Liver (tissue), 10 donors: ENCODE measurements at places on chromosomes 16 and 17. TPM values are rescaled to one million over a fixed set of nuclear protein-coding genes. Genes with fewer than 3 reads are reported as not detected.

DNA sequence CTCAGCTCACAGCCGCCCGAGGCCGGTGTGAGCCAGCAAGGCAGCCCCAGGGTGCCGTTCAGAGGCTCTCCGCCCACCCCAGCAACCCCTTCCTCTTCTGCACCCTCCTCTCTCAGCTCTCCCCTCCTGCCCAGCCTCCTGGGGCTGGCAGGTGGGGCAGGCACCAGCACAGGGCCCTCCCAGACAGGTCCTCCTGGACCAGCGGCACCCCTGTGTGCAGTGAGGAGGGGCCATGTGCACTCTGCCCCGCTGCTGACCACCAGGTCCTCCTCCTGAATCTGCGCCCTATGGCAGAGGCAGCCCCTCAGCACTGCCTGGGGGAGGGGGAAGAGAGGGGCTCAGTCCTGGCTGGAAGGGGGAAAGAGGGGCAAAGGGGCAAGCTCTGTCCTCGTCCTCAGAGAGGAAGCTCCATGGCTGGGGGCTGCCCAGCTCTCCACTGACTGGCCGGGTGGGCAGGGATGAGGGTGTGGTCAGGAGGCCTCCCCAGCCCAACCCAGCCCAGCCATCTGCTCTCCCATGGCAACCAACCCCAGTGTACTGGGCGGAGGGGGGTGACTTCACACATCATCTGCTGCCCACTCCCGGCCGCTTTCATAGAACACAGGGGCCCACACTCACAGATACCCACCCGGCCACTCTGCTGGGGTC is 5.4 kb upstream of the BCAR1 start:
- peaks cover 36% of the 10 kb centered on the region for H3K4me1 ChIP-seq
- no peak for DNase-seq
- H3K4me3 ChIP-seq, result no peak overlapping the region

DNA sequence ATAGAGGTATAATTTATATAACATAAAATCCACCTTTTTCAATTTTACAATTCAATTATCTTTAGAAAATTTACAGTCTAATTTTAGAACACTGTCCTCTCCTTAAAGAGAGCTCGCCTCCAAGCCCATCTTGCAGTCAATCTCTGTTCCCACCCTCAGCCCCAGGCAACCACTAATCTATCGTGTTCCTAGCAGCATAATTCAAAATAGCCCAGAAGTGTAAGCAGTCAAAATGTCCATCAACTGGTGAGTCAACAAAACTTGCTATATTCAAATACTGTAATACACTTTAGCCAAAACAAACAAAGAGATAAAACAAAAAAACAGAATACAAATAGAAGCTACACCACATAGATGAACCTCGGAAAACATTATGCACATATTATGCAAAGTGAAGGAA is 1006.8 kb upstream of the EEF2KMT start:
- H3K4me3 ChIP-seq, result no peak overlapping the region
- H3K36me3 ChIP-seq, result no peaks in the 10 kb centered on the region

ABCA10 gene
- 0.32 TPM for polyA plus RNA-seq

- H3K27ac ChIP-seq, result no peak overlapping the region
- H3K4me1 ChIP-seq, result peaks cover under 1% of the 10 kb centered on the region
- H3K4me3 ChIP-seq, result no peak overlapping the region
- DNase-seq, result no peak
- no peaks in the 10 kb centered on the region for H3K36me3 ChIP-seq
- no peaks in the 10 kb centered on the region for H3K27me3 ChIP-seq
Observed at GRCh38 chr17:66310528-66311148, 8.2 kb downstream of the PRKCA start.

DNA sequence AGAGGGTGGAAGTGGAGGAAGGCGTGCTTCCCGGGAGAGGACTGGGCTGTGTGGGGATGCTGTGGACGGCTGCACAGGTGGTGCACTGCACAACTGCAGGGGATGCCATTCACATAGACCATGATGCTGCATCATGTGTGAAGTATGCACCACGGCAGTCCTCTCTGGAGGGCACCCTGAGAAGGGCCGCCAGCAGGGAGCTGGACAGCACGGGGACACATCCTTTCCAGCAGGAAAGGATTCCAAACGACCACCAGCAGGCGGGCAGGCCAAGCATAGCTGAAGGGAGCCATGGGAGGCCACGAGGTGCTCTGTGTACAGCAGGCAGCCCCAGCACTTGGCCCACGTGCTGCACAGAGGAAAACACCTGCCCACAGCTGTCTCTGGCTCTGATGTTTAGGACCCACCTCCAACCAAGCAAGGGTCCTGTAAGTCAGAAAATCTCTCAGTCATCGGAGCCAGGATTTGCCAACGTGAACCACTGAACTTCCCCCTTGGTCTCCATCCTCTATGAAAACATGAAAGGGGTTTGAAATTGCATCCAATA is 10.1 kb downstream of the ACTG1 start:
- no peak overlapping the region for H3K4me3 ChIP-seq
- H3K27me3 ChIP-seq, result no peaks in the 10 kb centered on the region
- H3K27ac ChIP-seq, result no peak overlapping the region
- no peak for DNase-seq
- H3K36me3 ChIP-seq, result no peaks in the 10 kb centered on the region
- H3K4me1 ChIP-seq, result no peaks in the 10 kb centered on the region

DNA sequence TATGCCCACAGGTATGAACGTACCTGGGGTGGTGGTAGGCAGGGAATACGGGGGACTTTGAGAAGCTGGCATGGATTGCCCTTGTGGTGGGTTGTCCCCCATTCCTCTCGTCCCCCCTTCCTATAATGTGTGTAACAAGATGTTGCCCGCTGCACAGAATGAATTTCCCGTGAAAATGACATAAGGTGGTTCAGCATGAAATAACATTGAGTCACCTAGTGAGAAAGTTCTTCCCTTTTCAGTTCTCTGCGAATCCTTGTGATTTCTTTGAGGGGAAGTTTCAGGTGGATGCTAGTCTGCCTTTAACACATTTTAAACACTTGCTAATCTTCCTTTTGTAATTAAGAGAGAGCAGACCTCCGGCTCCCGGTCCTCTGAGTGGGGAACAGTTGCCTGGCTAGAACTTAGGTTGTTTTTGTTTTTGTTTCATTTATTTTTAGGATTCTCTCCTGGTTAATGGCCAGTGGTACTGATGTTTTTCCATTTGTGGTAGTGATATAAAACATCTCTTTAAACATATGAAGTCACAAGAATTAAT is 58.9 kb downstream of the RAP1GAP2 start:
- no peak overlapping the region for H3K4me3 ChIP-seq
- H3K36me3 ChIP-seq, result no peaks in the 10 kb centered on the region
- peaks cover 7% of the 10 kb centered on the region for H3K27me3 ChIP-seq
- peaks cover 12% of the 10 kb centered on the region for H3K4me1 ChIP-seq
- DNase-seq, result no peak
- no peak overlapping the region for H3K27ac ChIP-seq

DNA sequence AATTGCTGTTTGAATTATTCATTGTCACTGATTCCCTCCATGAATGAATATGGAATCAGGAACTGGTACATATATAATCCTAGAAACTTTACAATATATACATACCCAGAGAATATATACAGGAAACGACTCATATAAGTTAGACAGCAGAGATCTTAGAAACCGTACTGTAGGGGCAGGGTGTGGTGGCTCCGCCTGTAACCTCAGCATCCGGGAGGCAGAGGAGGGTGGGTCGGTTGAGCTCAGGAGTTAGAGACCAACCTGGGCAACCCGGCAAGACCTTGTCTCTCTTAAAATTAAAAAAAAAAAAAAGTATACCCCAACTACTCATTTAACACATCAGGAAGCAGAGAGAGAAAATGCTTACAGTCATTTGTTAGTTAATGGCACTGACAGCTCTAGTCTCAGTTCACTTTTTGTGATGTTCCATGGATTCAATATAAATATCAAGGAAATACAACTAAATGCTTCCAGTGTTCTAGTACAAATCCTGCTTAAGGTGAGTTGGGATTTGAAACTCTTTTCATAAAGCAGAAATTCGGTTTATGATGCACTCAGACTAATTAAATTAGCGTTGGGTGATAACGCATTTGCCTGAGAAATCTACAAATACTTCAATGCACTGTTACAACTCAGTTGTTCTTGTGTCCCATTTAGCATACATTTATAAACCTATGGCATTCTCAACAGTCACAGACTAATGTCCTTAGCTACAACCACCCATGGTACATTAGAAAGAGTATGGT is 5.6 kb downstream of the GLG1 start:
- no peaks in the 10 kb centered on the region for H3K36me3 ChIP-seq
- H3K27ac ChIP-seq, result no peak overlapping the region
- peaks cover 8% of the 10 kb centered on the region for H3K4me1 ChIP-seq
- no peak for DNase-seq
